Spinal cord (tissue), 10 donors: ENCODE measurements at places on chromosomes 3 and 15.

DNA sequence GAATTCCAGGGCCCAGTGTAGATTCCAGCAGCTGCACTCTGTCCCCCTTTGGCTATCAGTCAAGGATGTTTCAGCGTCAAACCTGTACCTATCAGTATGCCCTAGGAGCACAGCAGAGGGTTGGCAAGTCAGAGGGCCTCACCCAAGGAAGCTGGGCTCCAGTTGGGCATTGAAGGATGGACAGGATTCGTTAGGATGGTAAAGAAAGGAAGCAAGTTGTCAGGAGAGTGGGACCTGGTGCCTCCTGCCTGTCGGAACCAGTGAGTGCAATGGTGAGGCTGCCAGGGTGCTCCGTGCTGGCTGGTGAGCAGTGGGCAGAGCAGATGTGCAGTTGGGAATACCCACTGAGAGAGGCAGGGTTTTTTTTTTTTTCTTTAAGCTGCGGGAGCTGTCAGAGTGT lies 157.2 kb downstream of the CHDH start:
- no peak for DNase-seq

- no peak for DNase-seq
Observed at GRCh38 chr3:112984485-112984884, 6.3 kb upstream of the GTPBP8 start.

GRCh38 chr3:101829874-101830273 lies 19.4 kb upstream of the NFKBIZ start:
- DNase-seq: no peak

- DNase-seq: peak; percentile 52
Observed at GRCh38 chr15:31236184-31237042, 90.2 kb upstream of the KLF13 start.

GRCh38 chr3:49122451-49122850 lies 1.8 kb upstream of the USP19 start:
- no peak for DNase-seq

DNA sequence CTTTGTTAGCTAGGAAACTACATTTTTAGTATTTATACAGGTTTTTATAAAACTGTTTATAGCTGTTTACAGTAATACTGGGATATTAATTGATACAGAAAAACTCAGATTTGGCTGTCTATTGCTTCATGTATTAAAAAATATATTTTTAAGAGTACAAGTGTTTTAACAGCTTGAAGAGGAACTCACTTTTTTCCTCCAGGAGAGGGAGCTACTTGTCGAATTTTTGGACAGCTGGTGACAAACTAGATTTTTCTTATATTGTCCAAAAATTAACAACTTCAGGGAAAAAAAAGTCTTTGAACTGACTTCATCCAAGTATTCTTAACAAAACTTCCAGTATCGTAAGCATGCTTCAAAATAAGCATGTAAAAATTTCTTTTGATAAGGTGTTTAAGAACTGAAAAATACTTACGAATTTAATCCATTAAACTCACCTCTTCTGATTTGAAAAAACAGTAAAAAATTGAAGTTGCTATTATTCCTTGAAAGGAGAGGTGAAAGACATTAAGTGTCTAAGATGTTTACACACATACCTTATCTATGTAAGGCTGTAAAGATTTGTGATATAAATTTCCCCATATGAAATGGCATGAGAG lies 4.0 kb downstream of the DIPK2A start:
- peak; percentile 84 for DNase-seq

GRCh38 chr3:139460076-139460475 lies 16.2 kb downstream of the RBP2 start:
- DNase-seq: no peak
